ENCODE measurements at places on chromosomes 12 and 14.

- no peak for DNase-seq
Observed at GRCh38 chr12:66956300-66956699, 277.4 kb upstream of the GRIP1 start.

- DNase-seq, result no peak
Observed at GRCh38 chr12:38628288-38628687, 277.1 kb downstream of the CPNE8 start.

- no peak for DNase-seq
Observed at GRCh38 chr14:24234095-24235005, 1.6 kb downstream of the GMPR2 start.

DNA sequence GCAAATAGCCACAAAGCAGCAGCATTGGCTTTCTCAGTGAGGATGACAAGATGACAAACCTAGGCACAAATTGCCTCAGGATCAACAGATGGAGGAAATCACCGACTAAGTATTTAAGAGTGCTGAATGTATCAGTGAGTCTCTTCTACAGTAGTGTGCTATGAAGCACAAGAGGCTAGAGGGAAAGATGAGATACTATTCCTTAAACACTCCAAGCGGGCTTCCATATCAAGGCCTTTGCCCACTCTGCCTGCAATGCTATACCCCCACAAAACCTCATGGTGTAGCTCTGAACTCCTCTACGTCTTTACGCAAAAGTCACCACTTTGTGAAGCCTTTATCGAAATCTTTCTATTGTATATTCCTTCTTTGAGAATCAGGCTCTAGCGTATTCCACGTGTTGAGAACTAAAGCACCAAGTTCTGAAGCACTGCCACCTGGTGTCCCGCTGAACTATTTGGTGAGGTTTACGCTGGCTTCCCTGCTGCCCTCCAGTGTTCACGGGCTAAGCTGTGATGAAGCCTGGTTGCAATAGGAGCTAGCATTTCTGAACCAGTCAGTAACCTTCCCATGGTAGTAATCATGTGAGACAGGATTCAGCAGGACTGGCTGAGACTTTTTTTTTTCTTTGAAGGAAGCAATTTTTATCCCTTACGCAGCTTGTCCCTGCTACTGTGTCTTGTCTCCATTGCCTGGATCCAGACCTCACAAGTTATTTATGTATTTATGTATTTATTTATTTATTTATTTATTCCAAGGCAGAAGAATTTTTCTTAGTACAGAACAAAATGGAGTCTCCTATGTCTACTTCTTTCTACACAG, 426.5 kb upstream of the OR4E1 start:
- DNase-seq, result no peak

DNA sequence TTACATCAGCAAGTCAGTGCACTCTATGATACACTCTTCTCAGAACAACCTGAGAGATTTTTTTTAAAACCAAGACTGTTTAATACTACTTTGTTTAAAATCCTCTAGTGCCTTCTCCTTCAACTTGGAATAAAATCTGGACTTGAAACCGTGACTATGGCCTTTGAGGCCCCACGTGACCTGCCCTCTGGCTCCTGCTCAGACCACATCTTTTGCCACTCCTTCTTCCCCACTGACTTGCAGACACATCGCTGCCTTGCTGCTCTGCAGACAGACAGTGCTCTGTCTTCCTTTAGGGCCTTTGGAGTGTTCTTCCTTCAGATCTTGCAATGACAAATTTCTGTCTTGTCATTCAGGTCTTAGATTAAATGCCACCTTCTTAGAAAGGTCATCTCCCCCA, 48.5 kb downstream of the TTC8 start:
- DNase-seq, result no peak

- no peak for DNase-seq
Observed at GRCh38 chr14:31592631-31593030, 31.4 kb downstream of the NUBPL start.

GRCh38 chr14:101364503-101365328, 196.6 kb upstream of the DIO3 start:
- DNase-seq, result peak; percentile 92

DNA sequence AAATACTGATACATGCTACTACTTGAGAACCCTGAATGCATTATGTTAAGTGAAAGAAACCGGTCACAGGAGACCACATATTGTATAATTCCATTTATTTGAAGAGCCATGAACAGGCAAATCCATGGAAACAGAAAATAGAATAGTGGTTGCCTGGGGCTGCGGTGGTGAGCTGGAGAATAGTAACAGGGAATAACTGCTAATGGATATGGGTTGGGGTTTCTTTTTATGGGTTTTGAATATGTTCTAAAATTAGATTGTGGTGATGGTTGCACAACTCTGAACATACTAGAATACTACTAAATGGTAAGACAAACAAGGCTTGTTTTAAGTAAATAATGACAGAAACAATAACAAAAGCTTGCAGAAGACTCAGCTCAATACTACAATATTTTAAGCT, 293.0 kb downstream of the BTG1 start:
- DNase-seq, result no peak

- no peak for DNase-seq
Observed at GRCh38 chr14:102993523-102993922, 63.8 kb downstream of the CDC42BPB start.

DNA sequence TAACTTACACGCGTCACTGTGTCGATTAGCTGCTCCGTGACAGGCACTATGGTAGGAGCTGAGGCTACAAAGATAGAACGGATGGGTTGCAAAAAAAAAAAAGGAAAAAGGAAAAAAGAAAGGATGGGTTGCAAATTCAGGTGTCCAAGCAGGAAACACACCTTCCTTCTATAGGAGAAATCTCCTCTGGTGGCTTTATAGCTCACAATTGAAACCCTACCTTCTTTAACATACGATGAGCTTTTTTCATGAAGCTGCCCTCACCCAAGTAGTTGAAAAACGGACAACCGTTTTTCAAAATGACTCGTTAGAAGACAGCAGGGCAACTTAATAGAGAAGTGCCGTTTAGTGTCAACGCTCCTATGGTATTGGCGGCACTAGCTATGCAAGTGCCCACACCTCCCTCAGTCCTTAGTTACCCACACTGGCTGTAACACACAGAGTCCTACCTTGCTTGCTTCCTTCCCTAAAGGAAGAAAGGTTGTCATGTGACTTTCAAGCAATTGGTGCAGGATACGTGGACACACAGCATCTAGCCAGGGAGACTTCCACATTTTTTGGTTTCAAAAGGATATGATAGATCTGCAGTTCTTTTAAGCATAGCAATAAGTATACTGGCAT, 682 bp upstream of the TRIP11 start:
- peak; percentile 11 for DNase-seq

- DNase-seq, result no peak
Observed at GRCh38 chr14:94541234-94541975, 19.8 kb upstream of the SERPINA4 start.

DNA sequence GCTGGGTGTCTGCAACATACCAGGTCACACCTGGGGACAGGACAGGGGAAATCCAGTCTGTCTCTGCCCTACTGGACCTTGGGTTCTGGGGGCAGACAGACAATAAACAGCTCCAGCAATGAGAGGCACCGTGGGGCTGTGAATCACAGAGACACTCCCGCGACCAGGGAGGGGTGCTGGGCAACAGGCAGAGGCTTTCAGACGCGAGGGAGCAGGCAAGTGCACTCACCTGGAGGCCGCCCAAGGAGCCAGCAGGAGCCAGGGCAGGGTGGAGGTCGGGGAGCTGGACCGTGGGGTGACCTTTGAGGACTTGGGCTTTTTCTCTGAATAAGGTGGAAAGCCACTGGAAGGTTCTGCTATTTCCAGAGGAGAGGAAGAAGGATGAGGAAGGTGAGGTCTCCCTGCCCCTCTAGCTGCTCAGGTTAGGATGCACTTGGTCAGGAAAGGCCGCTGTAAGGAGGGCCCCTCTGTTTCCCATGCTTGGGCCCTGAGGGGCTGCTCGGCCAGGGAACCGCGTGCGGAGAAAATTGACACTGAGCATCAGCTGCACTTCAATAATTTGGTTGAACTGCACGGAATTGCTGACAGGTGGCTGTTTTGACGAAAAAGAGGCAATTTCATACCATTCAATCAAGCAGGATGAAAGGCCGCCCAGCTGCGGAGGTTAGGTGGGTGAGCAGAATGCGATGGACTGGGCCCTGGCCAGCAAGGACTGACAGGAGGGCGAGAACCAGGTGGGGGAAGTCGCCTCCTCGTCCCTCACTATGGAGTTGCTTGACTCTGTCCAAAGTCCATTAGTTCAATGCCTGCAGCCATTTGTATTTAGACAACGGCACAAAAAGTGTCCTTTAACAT, 42.2 kb downstream of the JAG2 start:
- peak; percentile 72 for DNase-seq

- no peak for DNase-seq
Observed at GRCh38 chr12:13004986-13005385, 4.9 kb upstream of the HEBP1 start.

DNA sequence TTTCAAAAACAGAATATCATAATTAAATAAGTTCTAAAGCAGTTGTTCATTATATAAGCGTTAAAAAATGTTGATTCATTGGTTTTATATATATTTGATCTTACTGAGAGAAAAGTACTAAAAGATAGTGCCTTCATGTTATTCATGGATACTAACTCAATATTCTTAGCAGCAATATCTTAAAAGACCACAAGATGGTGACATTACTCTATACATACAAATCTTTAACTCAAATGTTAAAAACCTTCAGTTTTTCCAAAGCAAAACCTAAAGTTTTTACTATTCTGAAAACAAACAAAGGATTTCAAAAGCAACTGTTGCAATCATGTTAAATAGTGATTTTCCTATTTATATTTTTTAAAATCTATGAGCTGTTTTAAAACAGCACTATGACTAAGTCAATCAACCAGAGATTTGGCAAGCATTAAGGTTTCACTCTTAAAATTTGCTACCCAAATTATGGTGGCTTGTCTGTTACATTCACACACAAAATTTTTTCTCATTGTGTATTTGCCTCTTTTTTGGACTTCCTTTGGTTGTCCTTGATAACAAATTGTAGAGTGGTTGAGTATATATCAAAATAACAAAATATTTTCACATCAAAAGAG, 50.1 kb upstream of the RERGL start:
- no peak for DNase-seq

DNA sequence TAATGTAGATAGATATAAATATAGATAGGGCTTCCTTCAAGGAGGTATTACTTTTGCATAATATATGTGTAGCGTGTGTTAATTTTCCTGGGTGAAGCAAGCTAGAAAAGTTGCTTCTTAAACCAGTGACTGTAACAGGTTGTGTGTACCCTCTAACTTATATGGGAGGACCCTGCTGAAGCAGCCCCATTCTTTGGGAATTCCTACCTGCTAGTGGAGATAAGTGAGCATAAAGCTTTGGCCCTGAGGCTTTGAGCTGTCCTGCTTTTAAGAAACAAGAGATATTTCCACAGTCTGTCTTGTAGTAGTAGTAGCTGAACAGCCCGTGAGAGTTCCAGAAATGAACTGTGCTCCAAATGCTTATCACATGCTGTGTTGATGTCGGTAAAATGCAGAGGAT, 8.6 kb downstream of the RMST start:
- no peak for DNase-seq

DNA sequence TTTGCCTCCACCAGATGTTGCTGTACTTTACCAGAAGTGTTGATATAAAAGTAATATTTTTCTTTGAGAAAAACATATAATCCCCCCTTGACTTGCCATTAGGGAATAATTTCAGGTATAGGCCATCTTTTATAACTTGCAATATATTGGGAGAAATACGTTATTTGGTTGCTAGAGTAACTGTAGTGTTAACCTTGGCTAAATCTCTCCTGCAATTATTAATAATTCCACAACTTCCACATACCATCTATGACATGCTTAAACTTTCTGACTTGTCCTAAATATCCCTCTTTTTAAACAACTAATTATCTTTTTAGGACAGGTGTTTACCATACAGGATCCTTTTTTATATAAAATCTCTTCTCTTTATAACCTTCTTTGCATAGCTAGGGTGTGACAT, 1048.2 kb downstream of the SLC16A7 start:
- no peak for DNase-seq

GRCh38 chr14:70622111-70622712, 19.5 kb upstream of the TTC9 start:
- DNase-seq, result no peak

DNA sequence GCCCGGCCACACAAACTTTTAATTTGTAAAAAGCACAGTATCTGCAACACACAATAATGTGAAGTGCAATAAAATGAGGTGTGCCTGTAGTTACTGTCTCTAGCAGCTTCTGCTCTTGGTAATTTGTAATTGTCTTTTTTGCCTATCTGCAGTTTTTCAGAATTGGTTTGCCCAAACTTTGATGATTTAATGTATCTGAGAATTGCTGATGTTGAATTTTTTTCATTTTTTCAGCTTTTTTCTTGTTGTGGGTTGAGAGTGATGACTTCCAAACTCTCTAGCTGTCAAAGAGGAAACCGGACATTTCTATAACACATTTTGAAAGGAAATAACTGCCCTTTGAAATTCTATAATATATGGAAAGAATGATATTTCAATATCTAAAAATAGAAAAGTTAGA, 236.9 kb downstream of the RERGL start:
- DNase-seq, result no peak

DNA sequence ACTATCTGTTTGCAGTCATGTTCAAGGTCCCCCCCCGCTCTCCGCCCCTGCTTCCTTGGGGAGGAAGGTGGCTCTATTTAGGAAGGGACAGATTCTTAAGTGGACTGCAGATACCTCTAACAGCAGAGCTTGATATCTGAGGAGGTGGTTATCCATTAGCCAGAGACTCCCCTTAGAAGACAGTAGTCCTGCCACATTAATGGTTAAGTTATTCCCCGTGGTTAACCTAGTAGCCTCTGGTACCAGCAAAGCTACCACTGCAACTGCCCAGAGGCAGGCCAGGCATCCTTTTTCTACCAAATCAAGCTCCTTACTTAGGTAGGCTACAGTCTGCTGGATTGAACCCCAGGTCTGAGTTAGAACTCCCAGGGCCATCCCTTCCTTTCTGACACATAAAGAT, 162.1 kb upstream of the AVPR1A start:
- no peak for DNase-seq

DNA sequence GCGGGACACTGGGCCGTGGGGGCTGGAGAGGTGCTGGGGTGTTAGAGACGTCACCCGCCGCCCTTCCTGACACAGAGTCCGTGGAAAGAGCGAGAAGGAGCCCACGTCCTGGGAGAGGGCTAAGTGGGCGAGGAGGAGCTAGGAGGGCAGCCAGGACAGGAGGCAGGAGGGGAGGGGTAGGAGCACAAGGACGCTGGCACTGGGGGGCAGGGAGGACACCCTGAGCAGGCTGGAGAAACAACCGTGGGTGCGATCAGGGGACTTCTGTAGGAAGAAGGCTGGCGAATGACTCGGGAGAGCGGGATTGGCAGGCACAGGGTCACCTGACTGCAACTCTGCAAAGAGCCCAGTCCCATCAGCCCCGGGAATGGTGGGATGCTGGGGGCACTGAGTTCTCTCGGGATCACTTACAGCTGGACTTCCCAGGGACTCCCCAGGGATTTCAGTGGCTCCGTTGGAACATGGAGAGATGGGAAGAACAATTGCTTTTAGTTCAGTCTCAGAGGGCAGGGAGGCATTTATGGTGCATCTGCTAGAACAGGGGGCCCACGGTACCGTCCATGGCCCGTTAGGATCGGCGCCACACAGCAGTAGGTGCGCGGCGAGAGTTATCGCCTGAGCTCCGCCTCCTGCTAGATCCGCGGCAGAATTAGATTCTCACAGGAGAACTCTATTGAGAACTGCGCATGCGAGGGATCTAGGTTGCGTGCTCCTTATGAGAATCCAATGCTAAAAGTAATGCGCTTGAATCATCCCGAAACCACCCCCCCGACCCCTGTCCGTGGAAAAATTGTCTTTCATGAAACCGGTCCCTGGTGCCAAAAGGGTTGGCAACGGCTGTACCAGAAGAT, 24.3 kb downstream of the UBR7 start:
- no peak for DNase-seq

- no peak for DNase-seq
Observed at GRCh38 chr12:12693111-12693671, 2.8 kb downstream of the GPR19 start.

All from mesenteric fat pad (tissue), 1 donor.